Astrocyte of the cerebellum (primary cell): ENCODE measurements at places on chromosomes 1 and 21.
A peak's percentile ranks its signal among the peaks of the same experiment; 100 is the strongest.

- DNase-seq: peak; percentile 38
Measured at GRCh38 chr1:19251305-19252196, at the start of the genes EMC1 and MRTO4. EMC1 (minus strand) TSS chr1:19251524; CDS start chr1:19251509, 15 bp downstream. MRTO4 (plus strand) TSS chr1:19251805; CDS start chr1:19251836, 31 bp downstream.

DNA sequence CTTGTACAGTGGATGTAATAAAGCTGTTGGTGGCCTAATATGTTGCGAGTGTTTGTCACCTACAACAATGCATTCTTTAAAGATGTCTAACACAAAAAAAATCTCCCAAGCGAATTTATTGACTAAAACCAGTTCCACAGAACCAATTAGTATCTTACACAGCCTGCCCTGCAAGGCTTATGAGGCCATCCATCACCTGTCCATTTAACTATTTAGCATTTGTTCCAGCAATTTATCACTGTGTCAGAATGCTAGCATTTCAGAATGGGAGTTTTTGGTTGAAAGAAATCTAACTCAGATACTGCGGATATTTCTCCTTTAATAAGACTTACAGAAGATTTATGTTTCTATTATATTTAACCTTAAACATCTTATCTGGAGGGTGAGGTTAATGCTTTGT lies 831.1 kb upstream of the PRMT6 start:
- no peak for DNase-seq

DNA sequence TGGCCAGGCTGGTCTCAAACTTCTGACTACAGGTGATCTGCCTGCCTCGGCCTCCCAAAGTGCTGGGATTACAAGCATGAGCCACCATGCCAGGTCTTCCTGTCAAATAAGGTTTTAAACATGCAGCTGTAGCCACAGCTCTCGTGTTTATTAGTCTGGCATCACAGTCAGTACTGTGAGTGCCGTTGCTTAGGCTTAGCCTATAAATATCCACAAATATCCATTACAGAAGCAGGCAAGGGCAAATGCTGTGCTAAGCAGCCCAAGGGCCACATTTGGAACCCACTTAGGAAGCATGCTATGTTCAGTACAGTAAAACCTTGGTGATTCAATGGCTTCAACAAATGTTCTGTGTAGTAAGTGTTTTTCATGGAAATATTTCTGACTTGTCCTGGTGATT lies 75.9 kb downstream of the KIF1B start:
- DNase-seq: no peak

- DNase-seq: no peak
Measured at GRCh38 chr1:228059634-228060457, 22.7 kb upstream of the ARF1 start.

- DNase-seq: peak; percentile 84
Measured at GRCh38 chr1:54406339-54407153, at the start of gene SSBP3. SSBP3 (minus strand) TSS chr1:54406394.

DNA sequence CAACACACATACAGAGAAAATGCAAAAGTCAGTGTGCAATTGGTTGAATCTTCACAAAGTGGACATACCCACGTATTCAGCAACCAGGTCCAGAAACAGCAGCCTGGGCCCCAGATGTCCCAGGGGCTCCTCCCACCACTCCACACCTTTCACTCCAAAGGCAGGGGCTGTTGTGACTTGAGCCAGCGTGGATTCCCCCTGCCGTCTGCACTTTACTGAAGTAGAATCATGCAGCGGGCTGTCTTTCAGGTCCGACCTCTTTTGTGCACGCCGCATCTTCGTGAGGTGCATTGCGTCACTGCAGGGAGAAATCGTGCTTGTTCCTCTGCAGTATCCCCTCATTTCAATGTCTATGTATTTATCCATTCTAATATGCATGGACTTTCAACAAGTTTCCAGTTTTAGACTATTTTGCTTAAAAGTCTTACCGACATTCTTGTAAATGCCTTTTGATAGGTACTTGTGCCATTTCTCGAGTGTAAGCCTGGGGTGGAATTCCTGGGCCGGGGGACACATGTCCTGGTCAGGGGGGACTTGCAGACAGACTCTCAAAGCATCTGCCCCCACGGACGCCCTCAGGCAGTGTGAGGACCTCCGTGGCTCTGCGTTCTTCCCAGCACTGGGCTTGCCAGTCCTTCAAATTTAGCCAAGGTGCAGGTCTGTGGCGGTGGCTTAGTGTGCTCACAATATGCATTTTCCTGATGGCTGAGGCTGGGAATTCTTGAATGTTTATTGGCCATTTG lies 29.3 kb upstream of the ACTRT2 start:
- DNase-seq: no peak

DNA sequence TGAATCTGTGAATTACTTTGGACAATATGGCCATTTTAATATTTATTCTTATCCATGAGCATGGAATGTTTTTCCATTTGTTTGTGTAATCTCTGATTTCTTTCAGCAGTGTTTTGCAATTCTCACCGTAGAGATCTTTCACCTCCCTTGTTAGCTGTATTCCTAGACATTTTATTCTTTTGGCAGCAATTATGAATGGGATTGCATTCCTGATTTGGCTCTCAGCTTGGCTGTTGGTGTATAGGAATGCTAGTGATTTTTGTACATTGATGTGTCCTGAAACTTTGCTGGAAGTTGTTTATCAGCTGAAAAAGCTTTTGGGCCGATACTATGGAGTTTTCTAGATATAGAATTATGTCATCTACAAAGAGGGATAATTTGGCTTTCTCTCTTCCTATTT lies 44.2 kb upstream of the NEGR1 start:
- DNase-seq: no peak

- DNase-seq: peak; percentile 19
Measured at GRCh38 chr21:15964236-15964855, 234.6 kb downstream of the USP25 start.

DNA sequence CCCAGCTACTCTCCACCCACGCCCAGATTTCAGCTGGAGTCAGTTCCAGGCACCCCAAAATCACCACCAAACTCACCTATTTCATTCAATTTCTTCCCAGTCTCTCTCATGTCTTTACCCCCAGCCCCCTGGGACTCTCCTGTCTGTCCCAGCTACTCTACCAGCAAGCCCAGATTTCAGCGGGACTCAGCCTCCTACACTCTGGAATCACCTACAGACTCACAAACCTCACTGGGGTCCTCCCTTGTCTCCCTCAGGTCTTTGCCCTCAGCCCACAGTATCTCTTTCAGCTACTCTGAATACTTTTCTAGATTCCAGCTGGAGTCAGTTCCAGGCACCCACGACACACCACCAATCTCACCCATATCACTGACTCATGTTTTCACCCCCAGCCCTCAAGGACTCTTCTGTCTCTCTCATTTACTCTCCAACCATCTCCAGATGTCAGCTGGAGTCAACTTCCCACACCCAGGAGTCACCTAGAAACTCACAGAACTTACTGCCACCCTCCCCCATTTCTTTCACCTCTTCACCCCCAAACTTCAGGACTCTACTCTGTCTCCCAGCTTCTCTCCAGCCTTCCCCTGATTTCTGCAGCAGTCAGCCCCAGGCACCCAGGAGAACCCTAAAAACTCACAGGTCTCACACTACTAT lies 1529.3 kb upstream of the TPTE start:
- no peak for DNase-seq

- no peak for DNase-seq
Measured at GRCh38 chr1:29655145-29655544, 418.8 kb downstream of the PTPRU start.

DNA sequence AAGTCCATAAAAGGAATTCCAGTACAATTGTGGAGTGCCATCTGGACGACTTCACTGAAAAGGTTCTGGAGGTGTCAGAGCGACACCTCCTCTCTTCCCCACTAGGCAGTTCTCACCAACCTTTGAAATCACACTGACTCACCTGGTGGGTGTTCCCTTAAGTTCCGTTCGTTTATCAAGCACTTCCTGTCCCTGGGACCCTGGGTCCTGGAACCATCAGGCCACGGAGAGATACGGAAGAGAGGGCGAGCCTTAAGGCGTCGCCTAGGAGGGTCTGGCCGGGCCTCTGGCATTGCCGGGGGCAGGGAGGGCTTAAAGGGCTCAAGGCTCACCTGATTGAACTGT lies 317 bp downstream of the SPAG17 start:
- no peak for DNase-seq

DNA sequence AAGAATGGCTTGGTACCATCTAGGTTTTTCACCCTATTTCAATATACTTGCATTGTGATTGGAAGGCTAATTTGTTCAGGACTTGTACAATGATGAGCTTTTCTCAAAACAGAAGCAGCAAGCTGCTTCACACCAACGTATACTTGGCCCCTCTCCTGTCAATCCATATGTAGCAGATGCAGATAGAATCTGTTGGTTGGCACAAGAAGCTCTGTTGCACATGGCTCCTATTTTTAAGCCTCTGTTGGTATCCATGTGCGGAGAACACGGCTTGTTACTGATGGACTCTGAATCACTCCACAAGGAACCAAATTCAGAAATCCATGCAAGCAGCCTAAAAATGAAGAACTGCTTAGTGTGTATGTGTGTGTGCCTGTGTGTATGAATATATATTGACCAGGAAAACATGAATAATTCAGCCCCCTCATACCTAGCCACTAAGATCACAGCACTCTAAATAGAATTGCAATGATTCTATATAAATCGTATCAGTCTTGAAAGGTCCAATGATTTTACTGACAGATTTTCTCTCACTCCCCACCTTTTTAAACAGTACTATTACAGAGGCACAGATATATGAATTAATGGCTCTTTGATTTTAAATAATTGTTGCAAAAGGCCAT lies 258.4 kb upstream of the DPYD start:
- DNase-seq: no peak

DNA sequence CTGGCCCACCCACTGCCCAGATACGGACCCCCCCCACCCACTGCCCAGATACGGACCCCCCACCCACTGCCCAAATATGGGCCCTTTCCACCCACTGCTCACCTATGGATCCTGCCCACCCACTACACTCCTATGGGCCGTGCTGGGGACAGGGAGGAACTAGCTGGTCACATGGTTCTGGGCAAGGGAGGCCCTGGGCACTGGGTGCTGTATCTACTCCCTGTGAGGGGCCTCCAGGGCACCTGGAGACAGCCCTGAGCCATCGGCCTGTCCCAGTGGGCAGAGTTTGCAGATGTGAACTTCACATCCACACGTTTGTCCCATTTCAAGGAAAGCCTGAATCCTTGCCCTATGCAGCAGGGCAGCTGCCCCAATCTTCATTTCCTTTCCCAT lies 71.4 kb upstream of the COL6A1 start:
- no peak for DNase-seq

GRCh38 chr1:241229216-241229615 lies 127.8 kb downstream of the RGS7 start:
- DNase-seq: no peak

DNA sequence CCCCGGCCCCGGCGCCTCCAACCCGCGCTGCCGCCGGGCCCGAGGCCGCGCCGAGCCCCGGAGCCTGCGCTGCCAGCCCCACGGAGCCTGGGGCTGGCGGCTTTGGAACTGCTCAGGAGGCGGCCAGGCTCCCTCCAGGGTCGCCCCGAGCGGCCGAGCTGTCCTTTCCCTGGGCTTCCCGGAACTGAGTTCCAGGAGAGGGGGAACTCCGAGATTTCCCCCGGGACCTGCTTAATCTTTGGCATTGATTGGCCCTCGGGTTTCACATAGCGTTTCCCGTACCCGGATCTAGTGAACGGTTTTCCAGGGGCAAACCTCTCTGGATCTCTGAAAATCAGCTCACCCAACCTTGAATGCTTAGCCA lies 504 bp downstream of the H6PD start:
- DNase-seq: no peak

GRCh38 chr1:2833454-2834145 lies 32.1 kb upstream of the TTC34 start:
- DNase-seq: no peak

- DNase-seq: no peak
Measured at GRCh38 chr1:247322849-247323586, 8.6 kb downstream of the ZNF496 start.

DNA sequence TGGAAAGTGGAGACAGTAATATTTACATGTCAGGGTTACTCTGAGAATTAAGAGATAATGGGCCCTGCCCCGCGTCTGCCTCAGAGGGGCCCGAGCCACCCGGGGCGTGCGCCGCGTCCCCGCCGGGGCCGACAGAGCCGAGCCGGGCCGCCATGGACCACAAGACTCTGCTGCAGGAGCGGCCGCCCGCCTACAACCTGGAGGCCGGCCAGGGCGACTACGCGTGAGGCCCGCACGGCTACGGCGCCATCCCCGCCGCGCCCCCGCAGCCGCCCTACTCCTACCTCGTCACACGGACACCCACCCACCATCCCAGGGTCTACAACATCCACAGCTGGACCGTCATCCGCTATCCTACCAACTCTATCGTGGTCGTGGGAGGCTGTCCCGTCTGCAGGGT lies 35.1 kb upstream of the LRRC39 start:
- DNase-seq: no peak

GRCh38 chr1:222026280-222026679 lies 284.4 kb upstream of the DUSP10 start:
- DNase-seq: no peak

- DNase-seq: no peak
Measured at GRCh38 chr1:27348861-27349783, 7.3 kb downstream of the SYTL1 start.
